Neural crest cell (in vitro differentiated cells): ENCODE measurements at places on chromosomes 5 and 9.

DNA sequence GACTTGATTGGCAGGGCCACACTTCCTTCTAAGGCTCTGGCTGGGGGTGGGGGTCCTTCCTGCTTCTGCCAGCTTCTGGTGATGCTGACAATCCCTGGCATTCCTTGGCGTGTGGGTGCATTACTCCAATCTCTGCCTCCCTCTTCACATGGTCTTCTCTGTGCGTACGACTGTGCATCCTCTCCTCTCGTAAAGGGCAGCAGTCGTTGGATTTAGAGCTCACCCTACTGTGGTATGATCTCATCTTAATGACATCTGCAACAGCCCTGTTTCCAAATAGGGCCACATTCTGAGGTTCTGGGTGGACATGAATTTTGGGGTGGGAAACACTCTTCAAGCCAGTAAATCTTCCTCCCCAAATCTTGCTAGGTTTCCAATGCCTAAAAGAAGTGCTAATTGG is 36.8 kb downstream of the ROPN1L start:
- DNase-seq = no peak

GRCh38 chr5:112036206-112036605 is 279.2 kb upstream of the NREP start:
- no peak for DNase-seq

DNA sequence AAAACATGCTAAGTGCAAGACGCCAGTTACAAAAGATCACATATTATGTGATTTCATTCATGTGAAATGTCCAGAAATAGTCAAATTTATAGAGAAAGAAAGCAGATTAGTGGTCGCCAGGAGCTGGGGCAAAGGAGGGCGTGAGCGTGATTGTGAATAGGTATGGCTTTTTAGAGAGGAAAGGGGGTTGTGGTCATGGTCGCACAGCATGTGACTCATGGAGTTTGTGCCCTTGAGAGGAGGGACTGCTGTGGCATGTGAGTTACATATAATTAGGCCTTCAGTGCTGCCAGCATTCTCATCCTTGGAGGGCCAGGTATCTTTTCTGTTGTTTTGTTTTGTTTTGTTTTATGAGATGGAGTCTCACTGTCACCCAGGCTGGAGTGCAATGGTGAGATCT is 21.2 kb upstream of the MARCHF6 start:
- no peak for DNase-seq

- DNase-seq = no peak
Observed at GRCh38 chr5:141383345-141383744, 803 bp downstream of the PCDHGA7 start.

DNA sequence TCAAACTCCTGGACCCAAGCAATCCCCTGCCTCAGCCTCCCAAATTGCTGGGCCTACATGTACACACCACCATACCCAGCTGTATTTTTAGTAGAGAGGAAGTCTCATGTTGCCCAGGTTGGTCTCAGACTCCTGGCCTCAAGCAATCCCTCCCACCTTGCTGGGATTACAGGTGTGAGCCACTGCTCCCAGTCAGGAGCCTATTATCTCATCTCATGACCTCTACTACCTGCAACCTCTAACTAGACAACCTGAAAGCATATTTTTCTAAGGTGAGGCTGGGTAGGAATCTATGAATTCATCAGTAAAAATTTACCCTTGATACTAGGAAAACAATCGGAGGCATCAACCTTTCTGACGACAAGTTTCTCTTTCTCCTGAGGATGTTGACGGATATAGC is 10.0 kb downstream of the FAM13B start:
- no peak for DNase-seq

DNA sequence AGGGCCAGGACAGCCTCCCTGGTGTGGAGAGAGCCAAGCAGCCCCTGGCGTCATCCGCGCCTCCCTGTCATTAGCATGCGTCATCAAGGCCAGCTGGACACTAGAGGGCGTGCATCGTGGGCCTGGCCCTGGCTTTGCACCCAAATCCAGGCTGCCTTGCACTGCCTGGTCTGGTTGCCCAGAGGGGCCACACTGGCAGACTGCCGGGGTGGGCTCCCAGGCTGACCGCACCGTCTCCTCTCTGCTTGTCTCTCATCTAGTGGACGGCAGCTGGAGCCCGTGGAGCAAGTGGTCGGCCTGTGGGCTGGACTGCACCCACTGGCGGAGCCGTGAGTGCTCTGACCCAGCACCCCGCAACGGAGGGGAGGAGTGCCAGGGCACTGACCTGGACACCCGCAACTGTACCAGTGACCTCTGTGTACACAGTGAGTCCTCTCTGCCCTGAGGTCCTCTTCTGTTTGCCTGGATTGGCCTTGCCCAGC is 29.0 kb downstream of the HK3 start:
- DNase-seq = peak; percentile 68

DNA sequence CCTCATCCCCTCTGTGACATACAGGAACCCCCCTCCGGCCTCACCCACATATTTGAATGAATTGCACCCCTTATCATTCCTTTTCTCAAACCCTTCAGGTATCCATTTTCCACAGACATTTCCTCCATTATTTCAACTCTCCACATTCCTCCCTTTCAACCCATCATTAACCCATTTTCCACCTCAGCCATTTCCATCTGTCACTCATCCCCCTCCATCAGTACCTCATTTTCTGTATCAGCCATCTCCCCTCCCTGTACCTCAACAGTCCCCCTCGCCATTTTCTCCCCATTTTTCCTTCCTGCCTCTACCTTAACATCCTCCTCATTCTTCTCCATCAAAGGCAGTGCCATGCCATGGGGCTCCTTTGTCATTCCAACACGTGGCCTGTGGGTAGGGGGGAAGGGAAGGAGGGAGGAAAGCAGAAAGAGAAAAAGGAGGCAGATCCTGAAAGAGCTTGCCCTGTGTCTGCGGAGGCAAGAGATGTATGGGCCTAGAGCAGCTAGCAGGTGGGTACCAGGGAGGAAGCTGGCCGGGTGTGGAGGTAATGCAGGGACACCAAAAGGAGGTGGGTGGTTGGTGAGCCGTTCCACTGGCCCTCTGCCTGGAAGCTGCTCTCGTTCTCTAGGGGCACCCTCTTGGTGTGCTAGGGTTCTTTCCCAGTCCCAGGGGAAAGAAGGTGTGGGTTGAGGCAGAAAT is 1.5 kb downstream of the DNAJB5 start:
- no peak for DNase-seq

DNA sequence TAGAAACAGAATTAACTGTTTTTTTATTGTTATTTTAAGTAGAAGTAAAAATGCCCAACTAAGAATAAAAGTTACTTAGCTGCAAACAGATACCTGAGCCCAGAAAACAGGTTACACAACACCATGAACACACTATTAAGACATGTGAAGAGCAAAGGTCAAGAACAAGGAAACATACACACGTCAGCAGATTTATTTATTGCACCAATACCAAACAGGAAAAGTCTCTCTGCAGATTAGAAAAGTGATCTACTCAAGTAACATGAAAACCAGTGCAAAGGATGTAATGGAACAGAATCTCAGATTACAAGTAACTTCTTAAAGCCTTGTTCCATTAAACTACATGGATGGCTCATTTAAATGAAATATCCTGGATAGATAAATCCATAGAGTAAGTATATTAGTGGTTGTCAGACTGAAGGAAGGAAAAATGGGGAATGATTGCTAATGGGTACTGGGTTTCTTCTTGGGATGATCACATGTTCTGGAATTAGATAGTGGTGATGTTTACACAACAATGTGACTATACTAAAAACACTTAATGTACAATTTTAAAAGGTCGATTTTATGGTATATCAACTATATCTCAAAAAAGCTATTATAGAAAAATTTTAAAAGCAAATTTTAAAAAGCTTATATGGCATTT is 6.1 kb downstream of the SAR1B start:
- DNase-seq = no peak

DNA sequence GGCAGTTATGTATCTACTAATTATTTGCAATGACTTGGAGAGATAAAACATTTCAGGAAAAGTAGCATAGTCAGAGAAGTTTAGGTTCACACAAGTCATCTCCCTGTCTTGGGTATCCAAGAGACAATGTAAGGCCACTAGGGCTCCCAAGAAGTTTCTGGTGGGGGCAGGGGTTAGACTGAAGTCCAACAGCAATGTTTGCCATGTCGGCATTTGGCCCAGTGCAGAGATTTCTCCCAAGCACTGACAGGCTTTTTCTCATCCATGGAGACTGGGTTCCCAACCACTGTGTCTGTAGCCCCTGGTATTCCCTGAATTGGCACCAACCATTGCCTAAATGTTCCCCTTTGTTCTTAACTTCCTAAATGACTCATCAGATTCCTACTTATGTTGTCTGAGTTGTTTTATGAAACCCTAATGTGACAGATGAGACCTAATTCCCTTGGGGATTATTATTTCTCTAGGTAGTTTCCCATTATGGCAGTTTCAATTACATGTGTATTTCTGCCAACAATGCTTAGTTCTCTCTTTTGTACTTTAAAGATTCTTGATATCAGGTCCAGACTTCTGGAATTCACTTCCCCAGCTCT is 103.6 kb upstream of the EGFLAM start:
- no peak for DNase-seq

DNA sequence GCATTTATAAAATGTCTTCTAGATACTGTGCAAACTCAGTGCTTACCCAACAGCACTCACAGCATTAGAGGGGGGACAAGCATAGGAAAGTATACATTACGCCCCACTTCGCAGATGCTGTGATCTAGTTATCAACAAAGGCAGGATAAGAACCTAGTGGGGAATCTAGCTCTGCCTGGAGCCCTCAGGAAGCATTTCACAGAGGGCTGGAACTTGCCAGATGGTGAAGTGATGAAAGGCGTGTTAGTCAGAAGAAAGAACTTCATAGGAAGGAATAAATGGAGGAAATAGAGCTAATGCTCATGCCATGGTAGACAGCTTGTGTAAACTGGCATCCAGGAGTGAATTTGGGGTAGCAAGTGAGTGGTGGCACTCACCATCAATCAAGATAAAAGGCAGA is 25.8 kb downstream of the DIRAS2 start:
- no peak for DNase-seq

- DNase-seq = no peak
Observed at GRCh38 chr5:8114597-8115266, 245.8 kb downstream of the MTRR start.

- no peak for DNase-seq
Observed at GRCh38 chr9:134585021-134585561, 56.5 kb upstream of the COL5A1 start.

DNA sequence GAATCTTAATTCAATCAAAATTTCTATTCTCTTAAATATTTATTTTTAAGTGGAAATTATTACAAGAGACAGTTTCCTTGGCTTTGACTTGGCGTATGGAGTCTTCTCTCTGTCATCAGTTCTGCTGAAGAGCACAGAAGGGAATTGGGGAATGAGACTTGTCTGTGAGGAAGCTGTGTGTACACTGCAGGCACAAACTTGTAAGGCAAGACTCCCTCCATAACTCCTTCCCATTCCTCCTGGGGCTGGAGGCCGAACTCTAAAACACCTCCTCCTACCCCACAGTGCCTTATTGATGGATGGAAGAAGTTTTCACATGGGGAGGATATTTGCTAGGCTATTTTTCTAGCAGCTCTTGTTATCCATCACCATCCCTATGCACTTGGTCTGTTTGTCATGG is 187.4 kb upstream of the ELL2 start:
- no peak for DNase-seq

GRCh38 chr5:156759156-156759555 is 90.9 kb upstream of the PPP1R2B start:
- no peak for DNase-seq

DNA sequence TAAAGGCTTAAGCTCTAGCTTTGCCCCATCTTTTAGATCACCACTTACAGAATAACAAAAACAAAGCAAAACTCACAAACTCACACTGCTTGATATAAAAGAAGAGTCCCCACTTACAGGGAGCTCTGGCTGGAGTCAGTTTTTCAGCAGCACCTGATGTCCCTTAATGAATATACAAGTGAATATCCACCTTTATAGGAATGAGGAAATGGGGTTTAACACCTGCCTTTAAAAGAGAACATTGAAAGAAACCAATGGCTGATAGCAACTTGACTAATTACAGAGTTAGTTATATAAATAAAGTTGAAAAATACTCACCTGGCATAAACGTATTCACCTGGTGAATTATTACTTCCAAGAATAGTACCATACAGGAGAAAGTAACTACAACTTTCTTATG is 20.7 kb upstream of the PURA start:
- no peak for DNase-seq

DNA sequence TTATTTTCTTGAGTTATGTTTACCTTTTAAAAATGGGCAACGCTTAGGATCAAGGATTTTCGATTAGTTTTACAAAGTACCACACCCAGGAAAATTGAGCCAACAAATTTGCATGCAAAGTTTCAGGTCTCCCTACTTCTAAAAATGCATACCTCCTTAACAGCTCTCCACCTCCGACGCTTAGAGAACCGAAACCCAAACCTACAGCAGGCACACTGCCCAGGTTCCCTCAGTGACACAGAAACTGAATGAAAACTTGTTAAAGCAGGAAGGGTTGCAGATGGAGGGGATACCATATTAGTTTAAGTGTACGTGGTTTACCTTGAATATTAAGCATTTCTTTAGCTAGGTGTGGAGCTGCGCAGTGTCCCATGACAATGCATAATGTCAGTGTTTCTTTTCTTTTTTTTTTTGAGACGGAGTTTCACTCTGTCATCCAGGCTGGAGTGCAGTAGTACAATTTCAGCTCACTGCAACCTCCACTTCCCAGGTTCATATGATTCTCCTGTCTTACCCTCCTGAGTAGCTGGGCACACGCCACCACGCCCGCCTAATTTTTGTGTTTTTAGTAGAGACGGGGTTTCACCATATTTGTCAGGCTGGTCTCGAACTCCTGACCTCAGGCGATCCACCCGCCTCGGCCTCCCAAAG is 1.6 kb upstream of the SUB1 start:
- no peak for DNase-seq

DNA sequence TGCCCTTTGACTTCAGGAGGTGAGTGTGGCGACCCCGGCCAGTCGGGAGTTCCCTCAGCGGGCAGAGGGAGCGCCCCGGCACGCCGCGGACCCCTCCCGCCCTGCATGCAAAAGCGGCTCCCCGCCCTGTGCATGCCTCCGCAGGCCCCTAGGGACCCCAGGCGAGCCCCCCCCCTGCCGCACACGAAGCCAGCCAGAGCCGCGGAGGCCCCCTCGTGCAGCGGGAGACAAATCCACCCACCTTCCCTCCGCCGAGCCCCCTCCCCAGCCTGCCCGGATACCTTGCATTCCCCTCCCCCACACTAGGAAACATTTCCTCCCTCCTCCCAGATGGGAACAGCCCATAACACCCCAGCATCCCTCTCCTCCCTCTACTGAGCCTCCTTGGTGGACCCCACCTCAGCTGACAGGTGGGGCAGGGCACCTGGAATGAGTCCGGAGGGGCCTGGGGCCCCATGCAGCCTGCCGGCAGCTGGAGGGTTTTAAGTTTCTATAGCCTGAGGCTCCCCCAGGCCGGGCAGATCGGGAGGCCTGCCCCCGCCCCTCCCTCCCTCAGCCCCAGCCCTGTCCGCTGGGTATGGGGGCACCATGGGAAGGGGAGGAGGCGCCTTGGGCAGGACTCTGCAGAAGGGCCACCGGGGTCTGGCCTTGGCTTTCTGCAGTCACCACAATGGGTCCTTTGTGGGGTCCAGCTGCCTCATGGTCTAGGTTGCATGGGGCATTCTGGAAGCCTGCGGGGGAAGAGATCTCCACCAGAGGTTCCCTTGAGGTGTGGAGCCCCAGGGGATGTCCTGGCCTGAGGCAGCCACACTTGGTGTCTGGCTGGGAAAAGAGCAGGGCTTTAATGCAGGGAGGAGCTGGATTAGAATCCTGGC is 601 bp downstream of the ERGIC1 start:
- peak; percentile 51 for DNase-seq

- no peak for DNase-seq
Observed at GRCh38 chr5:110752953-110753352, 14.1 kb downstream of the SLC25A46 start.

- no peak for DNase-seq
Observed at GRCh38 chr5:35294017-35294416, 63.7 kb upstream of the PRLR start.

GRCh38 chr5:37808945-37809344 is 30.9 kb downstream of the GDNF start:
- DNase-seq = no peak
